ENCODE measurements at places on chromosomes 1 and 21.

- no peak for DNase-seq
Observed at GRCh38 chr1:117182319-117182718, 28.4 kb downstream of the VTCN1 start.

DNA sequence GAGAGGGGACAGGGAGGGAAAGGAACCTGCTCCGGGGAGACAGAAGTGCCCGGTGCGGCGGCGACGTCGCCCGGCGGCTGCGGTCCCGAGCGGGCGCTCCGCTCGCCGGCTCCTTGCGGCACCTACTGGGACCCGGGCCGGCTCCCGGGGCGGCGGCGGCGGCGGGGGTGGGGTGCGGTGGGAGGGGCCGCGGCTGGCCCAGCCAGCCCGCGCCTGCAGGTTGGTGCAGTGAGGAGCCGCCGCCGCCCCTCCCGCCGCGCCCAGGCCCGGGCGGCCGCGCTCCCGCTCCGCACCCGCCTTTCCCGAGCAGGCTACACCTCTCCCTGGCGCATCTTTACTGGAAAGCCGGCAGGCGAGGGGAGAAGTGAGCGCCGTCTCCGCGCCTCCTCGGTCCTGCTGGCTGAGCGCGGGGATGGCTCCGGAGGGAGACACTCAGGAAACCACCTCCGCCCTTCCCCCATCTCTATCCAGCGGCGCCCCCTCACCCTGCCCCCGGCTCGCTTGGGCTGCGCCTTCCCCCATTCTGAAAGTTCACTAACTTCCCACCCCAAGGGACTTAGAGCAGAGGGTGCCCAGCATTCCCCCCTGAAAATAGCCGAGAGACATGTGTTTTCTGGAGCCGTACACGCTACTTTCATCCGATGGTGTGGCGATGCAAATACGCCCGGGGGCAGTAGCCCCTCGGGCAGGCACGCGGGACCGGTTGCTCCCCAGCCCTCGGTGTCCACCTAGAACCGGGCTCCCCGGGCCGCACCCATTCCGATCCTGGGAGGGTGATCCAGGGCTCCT lies at the start of gene PLD5:
TSS of gene PLD5 (minus strand) at position 127 of the 789 bp plus-strand sequence.
- DNase-seq: no peak

GRCh38 chr1:24632832-24633175 lies 10.3 kb upstream of the SRRM1 start:
- no peak for DNase-seq

DNA sequence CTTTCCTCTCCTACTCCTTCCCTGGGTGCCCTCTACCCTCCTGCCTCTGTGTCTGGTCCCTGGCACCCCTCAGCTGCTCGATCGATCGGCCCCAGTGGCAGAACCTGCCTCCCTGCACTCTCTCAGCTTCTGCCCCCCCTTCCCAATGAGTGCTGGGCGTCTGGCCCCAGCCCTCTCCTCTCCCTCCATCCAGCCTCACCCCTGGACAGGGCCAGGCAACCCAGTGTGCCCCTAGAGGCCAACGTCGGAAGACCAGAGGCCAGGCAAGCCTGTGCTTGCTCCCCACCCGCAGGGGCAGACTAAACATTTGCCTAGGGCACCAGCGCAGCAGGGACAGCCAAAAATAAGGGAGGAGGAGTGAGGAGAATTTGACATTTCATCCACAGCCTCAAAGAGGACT lies 43.5 kb downstream of the LGR6 start:
- DNase-seq: no peak

GRCh38 chr21:44596068-44596725 lies 3.9 kb upstream of the KRTAP10-6 start:
- DNase-seq: no peak

DNA sequence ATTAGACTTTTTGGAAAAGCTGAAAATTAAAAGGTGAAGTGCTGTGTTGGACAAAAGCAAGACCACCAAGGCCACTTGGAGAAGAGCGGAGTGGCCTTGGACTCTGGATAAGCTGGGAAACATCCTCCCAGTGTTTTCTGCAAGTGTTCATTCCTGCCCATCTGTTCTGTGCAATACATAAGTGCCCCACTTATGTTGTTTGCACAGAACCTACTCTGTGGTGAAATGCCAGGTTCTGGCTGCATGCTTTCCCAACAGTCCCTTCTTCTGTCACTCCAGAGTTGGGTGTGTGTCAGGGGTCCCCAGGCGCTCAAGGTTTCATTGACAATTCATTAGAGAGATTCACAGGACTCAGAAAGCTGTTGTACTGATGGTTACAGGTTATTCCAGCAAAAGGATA lies 30.3 kb downstream of the NHLH2 start:
- DNase-seq: no peak

DNA sequence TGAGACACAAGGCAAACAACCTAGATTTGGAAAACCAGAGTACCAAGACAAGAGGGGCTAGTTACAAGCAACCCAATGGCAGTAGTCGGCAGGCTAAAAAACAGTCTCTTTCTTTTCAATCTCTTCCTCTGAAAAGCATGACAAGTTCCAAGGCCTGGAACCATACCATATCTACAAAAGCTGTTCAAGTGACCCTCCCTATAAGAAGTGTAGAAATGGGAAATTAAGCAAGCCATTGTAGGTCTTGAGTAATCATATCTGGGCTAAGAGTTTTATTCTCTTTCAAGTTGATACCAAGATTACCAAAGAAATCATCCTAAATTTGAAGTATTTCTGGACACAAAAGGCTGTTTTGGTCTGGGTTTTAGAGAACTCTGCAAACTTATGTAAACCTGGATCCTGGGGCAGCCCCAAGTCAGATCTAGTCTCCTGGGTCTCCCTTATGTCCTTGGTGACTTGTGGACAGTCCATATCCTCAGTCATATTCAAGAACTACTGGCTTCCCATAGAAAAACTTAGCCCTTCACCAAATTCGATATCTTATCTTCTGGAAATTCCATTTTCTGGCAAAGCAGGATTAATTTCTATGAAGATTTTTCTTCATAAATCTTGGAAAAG lies 24.7 kb downstream of the FMO3 start:
- DNase-seq: no peak

GRCh38 chr1:91827087-91827458 lies 58.9 kb downstream of the TGFBR3 start:
- DNase-seq: no peak

DNA sequence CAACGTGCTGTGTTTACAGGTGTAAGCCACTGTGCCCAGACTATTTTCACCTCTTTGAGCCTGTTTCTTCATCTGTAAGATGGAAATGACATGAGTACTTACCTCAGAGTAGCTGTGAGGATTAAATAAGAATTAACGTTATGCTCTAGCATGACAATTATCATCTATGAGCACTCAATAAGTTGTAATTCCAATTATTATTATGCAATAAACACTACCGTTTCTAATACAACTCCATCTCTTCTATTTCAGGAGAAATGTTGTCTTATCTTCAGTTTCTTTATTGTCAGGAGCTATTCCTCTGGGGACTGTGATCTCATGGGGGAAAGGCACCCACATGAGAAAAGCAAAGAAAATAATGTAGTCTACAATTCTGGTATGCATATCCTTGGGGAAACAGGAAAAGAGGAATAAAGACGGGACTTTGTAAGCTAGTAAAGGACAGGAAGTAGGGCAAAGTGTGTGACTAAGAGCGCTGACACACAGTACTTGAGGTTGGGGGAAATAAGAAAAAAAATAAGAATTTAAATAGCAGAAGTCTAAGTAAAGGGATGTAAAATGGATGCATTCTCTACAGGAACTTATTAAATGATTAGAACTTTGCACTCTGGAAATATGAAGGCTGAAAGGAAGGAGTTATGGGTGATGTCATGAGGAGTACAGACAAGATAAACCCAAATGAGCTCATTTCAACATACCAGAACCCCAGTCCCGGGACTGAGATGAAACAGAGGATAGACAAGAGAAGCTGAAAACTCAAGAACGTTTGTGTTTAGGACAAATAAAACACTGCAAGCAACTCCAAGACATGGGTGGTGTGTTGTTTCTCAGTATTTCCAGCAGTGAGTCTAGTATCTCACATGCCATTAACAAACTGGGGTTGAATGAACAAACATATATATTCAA lies 9.8 kb downstream of the PHC2 start:
- DNase-seq: no peak

GRCh38 chr1:36177589-36178431 lies 21.9 kb downstream of the MAP7D1 start:
- no peak for DNase-seq

DNA sequence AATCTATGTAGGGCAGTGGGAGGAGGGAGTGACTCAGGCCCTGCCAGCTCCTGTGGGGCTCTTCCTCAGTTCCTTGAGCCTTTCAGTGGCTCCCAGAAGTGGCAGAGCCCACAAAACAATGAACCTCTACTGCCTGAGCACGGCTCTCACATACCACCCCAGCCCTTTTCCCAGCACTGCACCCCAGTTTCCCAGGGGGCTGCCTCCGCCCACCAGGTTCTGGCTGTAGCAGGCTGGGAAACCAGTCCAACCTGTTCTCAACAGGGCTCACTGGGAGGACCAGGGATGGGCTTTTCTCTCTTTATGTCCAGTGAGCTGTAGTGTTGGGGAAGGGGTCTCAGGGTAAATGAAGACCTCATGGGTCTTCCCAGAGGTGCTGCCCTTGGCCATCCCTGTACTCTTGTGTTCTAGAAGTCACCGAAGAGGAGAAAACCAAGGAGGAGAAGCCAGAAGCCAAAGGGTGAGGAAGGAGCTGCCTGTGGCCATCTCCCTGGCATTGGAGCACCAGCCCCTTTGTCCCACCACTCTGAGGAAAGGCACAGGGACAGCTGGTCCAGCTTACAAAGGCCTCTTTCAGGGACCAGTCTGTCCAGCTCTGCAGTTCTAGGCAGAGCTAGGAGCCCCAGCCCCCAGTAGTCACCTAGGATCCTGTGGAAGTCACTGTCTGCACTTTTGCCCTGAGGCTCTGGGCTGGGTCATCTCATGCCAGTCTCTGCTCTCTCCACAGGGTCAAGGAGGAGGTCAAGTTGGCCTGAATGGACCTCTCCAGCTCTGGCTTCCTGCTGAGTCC lies 3.5 kb downstream of the MARCKSL1 start:
- DNase-seq: no peak

DNA sequence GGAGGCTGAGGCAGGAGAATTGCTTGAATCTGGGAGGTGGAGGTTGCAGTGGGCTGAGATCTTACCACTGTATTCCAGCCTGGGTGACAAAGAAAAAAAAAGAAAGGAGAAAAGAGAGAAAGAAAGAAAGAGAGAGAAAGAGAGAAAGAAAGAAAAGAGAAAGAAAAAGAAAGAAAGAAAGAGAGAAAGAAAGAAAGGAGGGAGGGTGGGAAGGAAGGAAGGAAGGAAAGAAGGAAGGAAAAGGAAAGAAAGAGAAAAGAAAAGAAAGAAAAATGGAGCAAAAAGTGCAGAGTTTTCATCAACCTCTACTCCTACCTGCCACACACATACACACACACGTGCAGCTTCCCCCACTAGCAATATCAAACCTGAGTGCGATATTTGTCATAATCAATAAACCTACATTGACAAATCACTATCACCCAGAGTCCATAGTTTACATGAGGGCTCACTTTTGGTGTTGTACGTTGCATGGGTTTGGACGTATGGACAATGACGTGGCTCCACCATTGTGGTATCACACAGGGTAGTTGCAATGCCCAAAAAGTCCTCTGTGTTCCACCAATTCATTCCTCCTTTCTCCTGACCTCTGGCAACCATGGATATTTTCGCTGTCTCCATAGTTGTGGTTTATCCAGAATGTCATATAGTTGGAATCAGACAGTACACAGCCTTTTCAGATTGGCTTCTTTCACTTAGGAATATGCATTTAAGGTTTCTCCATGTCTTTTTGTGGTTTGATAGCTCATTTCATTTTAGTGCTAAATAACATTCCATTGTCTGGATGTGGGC lies 36.5 kb downstream of the EVA1C start:
- DNase-seq: no peak

DNA sequence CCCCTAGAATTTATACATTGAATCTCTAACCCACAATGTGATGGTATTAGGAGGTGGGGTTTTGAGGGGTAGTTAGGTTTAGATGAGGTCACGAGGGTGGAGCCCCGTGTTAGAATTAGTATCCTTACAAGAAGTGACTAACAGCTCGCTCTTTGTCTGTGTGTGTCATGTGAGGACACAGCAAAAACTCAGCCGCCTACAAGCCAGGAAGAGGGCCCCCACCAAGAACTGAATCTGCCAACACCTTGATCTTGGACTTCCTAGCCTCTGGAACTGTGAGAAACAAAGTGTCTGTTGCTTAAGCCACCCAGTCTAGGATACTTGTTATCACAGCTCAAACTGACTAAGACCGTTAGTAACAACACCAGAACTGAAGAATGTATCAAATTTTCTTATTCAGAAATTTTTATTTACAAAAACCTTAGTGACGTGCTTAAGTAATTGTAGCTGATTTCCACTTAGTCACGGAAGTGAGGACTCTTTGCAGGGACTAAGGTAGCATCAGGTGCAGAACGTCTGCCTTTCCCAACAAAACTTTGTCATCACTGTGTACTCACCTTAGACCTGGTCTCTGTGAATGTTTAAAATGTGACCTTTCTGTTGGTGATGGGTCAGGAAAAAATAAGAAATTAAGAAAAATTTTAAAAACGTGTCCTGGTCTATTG lies 24.5 kb upstream of the LRRC8C start:
- no peak for DNase-seq

GRCh38 chr1:160789702-160790611 lies 6.0 kb upstream of the LY9 start:
- DNase-seq: no peak

DNA sequence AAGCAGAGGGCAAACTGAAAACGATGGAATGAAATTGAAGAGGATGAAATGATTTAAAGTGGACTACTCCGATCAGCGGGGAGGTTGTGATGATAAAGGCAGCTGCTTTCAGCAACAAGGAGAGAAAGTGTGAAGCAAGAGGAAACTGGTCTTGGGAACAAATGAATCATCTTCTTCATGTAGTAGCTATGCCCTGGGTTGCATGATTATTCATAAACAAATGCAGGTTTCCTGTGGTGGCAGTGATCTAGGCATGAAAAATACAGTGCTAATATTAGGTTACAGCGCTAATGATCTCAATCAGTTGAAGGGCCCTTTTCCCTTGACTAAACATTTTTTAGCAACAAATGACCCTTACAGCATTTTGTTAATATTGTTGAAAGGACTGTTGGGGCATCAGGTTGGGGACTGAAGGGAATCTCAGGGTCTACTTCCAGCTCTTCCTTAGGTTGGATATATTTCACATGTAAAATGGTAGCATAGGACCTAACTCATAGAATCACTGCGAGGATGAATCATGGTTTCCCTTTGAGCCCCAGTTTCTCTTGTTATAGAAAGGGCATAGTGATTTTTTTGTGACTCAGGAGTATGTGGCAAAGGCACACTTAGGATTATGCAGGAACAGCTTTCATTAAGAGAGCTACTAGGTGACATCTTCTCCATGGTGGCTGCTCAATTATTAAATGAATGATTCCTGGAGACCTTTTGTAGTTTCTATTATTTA lies 1.9 kb upstream of the ZFYVE9 start:
- DNase-seq: no peak

- DNase-seq: no peak
Observed at GRCh38 chr1:12251442-12251841, 21.6 kb downstream of the VPS13D start.

- no peak for DNase-seq
Observed at GRCh38 chr1:35631396-35631795, 9.9 kb downstream of the PSMB2 start.

DNA sequence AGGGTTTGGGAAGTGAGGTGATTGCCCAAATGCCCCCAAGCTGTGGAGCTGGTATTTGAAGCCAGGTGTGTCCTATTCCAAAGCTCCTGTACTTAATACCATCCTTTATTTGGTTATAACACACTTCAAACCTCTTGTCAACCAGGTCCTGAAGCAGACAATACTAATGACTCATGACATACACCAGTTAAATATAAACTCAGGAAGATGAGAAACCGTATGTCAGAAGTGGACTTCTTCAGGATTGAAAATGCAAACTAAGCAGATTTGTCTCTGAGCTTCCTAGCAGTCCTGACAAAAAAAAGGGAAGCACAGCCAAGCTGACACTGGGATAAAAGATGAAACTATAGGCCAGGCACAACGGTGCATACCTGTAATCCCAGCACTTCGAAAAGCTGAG lies 70.6 kb downstream of the ALPL start:
- no peak for DNase-seq

Data from stimulated activated CD8-positive, alpha-beta memory T cell treated with anti-CD3 and anti-CD28 coated beads, Interleukin-4, amount 100 ng/mL, for 1 hour (primary cell).